Activated CD8-positive, alpha-beta memory T cell treated with anti-CD3 and anti-CD28 coated beads, Interleukin-2, amount 10 ng/mL, durations not matched to agents 7 days and 5 days (primary cell): ENCODE measurements at places on chromosomes 4 and X. TPM values are rescaled to one million over a fixed set of nuclear protein-coding genes. Genes with fewer than 3 reads are reported as not detected.

GRCh38 chr4:71855944-71856343 lies 72.1 kb upstream of the GC start:
- no peak for DNase-seq

Gene OTUD6A
- not detected for total RNA-seq

DNA sequence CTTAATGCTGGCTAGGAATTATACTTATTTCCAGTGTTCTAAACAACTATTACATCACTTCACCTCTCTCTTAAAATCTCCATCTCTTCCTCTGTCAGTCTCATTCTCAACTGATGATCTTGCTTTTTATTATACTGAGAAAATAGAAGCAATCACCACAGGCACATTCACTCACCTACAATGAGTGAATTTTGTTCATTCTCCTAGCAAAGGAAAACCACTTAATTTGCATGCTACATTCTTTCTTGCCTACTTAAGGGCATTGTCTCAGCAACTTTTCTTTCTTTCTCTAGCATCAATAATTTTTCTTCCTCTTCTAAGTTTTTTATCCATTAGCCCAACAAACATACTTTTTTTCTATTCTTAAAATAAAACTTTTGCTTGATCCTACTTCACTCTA lies 21.1 kb upstream of the USP38 start:
- DNase-seq = no peak

GRCh38 chrX:134460862-134461220 lies 876 bp downstream of the HPRT1 start:
- no peak for DNase-seq

Gene C1QTNF7
- total RNA-seq = not detected

DNA sequence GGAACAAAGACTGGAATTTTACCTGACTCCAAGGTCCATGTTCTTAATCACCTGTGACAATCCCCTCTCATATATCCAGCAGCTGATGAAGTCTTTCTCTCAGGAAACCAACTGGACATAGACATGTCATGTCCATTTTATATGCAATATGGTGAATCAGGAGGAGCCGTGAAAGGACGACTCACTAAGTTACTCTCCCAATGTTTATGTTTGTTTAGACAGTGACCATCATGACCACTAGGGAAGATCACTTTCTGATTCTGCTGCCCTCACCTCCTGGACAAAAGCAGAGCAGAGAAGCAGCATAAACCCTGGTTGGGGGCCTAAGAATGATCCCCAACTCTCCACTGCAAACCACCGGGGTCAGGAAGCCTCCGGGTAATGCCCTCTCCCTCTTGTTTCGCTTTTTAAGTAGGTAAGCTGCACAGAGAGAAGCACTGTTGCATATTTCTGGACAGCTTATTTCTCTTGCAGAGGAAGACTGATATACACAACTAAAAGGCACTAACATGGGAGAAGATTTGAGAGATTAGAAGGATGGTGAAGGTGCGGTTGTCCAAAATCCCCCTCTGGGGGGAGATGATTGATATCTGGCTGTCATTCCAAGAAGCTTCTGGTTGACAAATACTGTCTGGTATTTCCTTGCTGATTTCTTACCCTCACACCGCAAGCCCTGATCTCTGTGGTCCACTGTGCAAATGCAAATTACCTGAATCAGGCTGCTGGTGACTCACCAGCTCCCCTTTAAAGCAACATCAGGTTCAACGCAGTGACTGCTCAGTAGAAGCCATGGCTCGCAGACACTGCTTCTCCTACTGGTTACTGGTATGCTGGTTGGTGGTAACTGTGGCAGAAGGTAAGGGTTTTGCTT lies at the start of gene ODAPH:
ODAPH (plus strand) TSS at position 773 of the 871 bp plus-strand sequence; CDS start at position 790, 17 bp downstream.
- DNase-seq = peak; percentile 85

Gene CLDN2
- not detected for total RNA-seq

DNA sequence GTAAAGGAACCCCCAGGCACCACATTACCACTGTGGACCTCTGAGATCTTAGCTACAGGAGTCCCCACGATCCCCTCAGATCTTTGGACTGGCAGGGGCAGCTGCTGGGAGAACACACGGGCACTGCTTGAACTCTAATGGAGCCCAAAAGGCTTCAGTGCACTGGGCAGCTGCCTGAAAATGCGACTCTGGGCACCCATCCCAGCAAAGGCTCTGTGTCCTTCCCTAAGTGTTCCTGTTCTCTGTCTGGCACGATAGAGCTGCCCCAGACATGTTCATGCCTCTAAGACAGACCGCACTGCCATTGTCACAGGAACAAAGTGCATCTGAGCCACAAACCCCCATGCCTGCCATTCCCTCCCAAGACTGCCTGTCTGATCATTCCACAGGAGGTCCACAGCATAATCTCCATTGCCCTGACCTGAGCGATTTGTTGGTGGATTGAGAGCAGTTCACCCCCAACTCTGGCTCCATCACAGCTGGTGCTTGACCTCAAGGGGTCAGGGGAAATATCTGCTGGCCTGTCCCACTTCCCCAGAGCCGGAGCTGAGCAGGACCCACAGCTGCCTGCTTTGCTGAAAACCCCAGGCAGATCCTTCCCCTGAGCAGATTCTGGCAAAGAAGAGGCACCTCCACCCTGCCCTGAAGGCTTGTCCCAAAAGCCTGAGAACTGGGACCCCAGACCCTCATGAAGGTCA lies 436.0 kb upstream of the INTU start:
- no peak for DNase-seq

GRCh38 chrX:129840344-129840743 lies 3.3 kb downstream of the ZDHHC9 start:
- DNase-seq = no peak

- peak; percentile 65 for DNase-seq
Measured at GRCh38 chrX:154327038-154327820, 31.6 kb downstream of the TKTL1 start.

Gene GYG2
- not detected for total RNA-seq

GRCh38 chrX:31836479-31836878 lies 764.6 kb upstream of the FTHL17 start:
- no peak for DNase-seq

GRCh38 chrX:85379174-85379907 lies at the start of gene POF1B:
Gene POF1B, minus strand, starts transcription at chrX:85379665. Its CDS starts 211 bp downstream, at chrX:85379454.
- no peak for DNase-seq

- no peak for DNase-seq
Measured at GRCh38 chrX:154775419-154776349, 13.0 kb downstream of the DKC1 start.

Gene ETDB
- not detected for total RNA-seq

Gene ABLIM2
- not detected for total RNA-seq

- DNase-seq = no peak
Measured at GRCh38 chr4:129420637-129421036, 324.7 kb downstream of the C4orf33 start.

DNA sequence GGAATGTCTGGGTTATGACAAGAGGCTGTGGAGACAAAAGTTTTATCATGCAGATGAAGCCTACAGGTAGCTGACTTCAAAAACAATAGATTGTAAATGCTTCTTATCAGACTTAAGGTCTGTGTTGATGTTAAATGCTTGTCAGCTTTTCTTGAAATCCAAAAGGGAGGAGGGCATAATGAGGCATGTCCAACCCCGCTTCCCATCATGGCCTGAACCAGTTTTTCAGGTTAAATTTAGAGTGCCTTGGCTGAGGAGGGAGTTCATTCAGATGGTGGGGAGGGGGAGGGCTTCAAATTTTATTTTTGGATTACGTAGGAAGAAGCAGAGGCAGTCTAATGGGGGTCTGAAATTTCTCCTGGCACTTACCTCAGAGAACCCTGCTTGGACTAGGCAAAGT lies 207.7 kb upstream of the HDX start:
- no peak for DNase-seq

DNA sequence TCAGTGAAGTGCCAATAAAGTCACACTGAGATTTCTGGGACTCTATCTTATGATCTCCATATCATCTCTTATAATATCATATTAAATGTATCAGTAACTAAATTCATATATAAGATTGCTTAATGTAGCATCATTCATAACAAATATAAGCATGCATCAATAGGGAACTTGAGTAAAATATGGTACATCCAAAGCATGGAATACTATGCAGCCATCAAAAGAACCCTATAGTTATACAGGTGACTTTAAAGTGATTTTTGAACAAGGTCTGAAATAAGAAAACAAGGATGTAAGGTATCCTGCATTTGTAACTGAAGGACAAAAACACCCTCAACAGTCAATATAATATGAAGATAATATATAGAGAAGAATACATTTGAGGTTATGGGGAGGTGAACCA lies 47.3 kb downstream of the HUWE1 start:
- DNase-seq = no peak

Gene TLL1
- not detected for total RNA-seq

- DNase-seq = no peak
Measured at GRCh38 chr4:168021666-168022065, 70.7 kb upstream of the ANXA10 start.

GRCh38 chr4:4987656-4988055 lies 31.6 kb downstream of the CYTL1 start:
- no peak for DNase-seq

Gene AMOT
- 0.38 TPM for total RNA-seq

- no peak for DNase-seq
Measured at GRCh38 chr4:87895964-87896621, 63.3 kb downstream of the MEPE start.

Gene RBM46
- total RNA-seq = not detected

Gene APLN
- total RNA-seq = 0.15 TPM

DNA sequence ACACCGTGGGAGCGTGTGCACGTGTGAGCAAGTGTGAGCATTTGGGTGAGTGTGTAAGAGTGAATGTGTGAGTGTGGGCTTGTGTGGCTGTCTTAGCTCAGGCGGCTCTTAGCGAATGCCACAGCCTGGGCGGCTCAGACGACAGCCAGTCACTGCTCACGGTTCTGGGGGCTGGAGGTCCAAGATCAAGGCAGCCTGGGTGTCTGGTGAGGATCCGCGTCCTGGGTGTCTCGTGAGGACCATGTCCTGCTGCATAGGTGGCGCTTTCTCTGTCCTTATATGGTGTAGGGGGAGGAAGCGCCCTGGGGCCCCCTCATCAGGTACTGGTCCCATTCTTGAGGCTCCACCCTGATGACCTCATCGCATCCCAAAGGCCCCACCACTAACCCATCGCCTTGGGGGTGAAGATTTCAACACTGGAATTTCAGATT lies 4.5 kb downstream of the DOK7 start:
- no peak for DNase-seq

- no peak for DNase-seq
Measured at GRCh38 chrX:45126158-45126557, 74.5 kb downstream of the DIPK2B start.

Gene NXF3
- total RNA-seq = not detected

DNA sequence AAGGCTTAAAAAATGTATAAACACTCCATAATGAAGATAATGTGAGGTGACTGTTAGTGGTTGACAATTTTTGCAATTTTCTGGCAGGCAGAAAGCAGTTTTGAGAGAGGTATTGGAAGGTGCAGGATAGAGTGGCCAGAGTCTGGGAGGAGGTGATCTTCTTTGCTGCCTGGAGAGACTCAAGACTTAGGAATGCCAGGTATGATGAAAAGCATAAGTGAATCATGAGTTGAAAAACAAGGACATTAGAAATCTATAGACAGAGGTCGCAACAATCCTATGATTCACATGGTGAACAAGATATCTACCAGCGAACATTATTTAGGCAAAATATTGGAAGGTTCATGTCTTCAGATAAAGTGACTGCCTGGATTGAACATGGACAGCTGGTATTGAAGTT lies 118.5 kb downstream of the CFAP299 start:
- DNase-seq = no peak

Gene CXorf49
- total RNA-seq = not detected

DNA sequence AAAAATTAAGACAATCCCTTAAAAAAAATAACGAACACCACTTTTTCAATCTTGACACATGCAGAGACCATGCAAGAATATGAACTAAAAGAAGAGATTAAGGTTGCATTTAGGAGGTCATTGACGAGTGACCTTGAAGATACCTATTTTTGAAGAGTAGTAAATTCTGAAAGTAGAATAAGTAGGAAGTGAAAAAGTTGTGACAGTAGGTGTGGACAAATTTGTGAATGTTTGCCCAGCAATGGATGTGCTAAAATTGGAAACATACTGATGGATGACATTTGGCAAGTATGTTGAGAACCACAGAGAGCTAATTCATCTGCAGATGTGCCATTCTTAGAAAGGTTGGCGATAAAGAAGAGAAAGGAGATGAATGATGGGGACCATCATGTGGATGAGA lies 213.7 kb upstream of the VCX3A start:
- no peak for DNase-seq

- DNase-seq = no peak
Measured at GRCh38 chr4:107683873-107684272, 36.2 kb downstream of the PAPSS1 start.

DNA sequence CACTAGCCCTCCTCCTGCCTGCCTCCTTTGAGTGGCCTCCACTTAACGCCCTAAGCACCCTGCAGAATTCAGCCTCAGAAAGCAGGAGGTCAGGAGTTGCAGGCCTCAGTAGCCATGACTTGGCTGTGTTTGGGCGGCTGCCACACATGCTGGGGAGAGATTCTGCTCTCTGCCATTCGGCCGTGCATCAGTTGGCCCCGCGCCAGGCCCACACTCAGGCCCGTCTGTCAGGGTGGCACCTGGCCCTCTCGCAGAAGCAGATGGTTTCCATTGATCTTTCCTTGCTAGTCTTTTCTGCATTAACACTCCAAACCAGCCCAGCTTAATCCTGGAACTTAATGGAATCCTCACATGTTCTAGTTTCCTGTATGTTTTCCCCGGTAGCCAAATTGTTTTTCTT lies 30.7 kb upstream of the ATP6AP2 start:
- no peak for DNase-seq

Gene SHROOM2
- not detected for total RNA-seq

DNA sequence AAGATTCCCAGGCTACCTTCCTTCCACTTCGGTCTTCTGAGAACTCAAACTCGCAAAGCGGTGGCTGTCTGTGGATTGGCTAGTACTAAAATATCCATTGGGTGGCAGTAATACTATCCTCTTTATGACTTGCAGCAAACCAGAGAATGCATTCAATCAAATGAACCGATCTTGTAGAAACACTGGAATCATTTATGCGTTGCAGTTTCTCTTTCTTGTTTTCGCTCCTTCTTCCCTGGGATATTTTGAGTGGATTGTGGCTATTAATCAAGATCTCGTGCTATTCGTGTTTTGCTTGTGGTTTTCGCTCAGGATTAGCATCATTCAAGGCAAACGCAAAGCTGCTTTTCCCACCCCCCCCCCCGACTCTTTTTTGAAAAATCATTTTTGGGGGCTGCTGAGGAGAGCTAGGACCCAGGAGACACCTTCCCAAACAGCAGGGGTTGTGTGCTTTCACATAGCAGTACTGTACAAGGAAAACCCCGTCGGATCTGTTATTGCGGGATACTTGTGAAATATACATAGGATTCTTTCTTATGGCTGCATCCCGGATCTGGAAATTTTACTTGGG lies at the start of gene IL1RAPL1:
IL1RAPL1 (plus strand) TSS at position 466 of the 571 bp plus-strand sequence.
- no peak for DNase-seq

DNA sequence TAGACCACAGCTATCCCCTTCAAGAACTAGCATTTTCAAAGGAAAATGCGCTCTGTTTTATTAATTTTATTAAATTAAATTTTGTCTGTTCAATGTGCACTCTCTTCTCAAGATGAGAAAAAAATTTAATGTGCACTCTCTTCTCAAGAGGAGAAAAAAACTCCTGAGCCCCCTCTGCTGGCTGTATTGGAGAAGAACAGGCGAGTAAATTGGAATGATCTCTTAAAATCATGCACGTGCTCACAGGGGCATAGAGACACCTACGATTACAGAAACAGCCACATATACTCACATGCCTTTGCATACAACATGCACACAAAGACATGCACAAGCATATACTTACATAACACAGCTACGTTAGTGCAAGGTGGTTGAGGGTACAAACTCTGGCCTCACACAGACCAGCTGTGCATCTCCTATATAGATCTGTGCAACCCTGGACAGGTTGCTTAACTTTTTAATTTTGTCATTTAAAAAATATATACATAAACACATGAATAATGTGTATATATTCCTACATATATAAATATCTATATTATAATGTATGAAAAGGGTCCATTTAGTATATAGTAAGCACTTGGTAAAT lies 176.2 kb upstream of the CXorf66 start:
- DNase-seq = no peak
